Activated naive CD4-positive, alpha-beta T cell (primary cell): ENCODE measurements at places on chromosomes 16 and 17.

DNA sequence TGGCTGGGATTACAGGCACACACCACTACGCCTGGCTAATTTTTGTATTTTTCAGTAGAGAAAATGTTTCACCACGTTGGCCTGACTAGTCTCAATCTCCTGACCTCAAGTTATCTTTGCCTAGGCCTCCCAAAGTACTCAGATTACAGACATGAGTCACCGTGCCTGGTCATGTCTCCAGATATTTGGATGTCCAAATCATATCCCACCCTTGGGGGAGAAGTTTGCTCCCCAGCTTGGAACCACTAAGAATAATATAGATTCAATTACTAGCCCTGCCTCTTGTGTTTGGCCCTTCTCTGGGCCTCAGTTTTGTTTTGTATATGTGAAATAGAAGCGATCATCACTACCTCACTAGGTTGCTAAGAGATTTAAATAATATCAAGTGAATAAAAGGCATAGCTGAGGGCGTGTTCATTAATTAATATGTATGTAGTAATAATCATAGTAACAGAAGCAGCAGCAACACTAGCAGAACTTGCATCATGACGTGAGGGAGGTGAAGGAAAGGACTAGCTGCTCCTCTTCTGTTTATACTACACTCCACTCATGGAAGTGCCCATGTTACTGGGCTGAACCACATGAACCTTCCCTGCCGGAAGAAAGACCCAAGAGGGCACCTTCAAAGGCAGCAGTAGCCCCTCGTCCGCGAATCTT is 253.6 kb upstream of the XYLT1 start:
- no peak for DNase-seq

- DNase-seq = peak; percentile 34
Measured at GRCh38 chr16:84013787-84014569, 28.6 kb downstream of the SLC38A8 start.

DNA sequence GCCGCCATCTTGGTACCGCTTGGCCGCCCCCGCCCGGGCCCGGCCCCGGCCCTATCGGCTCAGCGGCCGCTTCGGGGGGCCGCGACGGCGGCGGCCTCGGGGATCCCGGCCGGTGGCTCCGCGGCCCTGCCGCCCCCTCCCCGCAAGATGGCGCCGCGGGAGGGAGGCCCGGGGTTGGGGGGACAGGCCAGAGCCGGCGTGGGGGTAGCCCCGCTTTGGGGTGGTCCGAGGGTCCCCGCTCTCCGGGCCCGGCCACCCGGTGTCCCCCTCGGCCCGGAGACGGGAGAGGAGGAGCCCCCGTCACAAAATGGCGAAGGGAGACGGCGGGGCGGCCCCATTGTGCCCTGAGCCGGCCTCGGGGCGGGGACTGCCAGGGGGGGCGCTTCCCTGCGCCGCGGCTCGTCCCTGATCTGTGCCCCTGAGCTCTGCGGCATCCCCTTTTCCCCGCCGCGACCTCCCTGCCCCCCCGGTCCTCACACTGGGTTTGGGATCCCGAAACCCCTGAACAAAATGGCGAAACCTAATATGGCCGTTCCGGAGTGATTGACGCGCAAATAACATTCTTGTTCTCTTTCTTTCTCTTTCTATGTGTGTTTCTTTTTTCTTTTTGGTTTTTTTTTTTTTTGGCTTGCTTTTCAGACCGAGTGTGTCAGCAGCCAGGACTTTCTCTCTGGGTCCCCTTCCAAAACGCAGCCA is 986 bp downstream of the HAPSTR1 start:
- peak; percentile 49 for DNase-seq

DNA sequence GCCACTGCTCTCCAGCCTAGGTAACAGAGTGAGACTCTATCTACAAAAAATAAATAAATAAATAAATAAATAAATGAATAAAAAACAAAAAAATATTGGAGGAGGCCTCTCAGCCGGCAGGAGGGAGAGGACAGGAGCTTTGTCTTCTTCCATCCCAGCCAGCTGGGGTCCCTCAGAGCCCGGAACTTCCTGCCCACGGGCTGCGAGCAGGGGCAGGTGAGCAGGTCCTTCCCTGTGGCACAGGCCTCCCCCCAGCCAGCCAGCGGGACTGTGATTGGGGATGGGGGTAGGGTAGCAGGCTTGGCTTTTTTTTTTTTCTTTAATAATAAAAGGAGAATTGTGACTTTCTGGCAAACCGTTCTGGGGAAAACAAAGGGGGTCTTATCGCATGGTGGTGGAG is 10.1 kb downstream of the SMTNL2 start:
- DNase-seq = no peak

DNA sequence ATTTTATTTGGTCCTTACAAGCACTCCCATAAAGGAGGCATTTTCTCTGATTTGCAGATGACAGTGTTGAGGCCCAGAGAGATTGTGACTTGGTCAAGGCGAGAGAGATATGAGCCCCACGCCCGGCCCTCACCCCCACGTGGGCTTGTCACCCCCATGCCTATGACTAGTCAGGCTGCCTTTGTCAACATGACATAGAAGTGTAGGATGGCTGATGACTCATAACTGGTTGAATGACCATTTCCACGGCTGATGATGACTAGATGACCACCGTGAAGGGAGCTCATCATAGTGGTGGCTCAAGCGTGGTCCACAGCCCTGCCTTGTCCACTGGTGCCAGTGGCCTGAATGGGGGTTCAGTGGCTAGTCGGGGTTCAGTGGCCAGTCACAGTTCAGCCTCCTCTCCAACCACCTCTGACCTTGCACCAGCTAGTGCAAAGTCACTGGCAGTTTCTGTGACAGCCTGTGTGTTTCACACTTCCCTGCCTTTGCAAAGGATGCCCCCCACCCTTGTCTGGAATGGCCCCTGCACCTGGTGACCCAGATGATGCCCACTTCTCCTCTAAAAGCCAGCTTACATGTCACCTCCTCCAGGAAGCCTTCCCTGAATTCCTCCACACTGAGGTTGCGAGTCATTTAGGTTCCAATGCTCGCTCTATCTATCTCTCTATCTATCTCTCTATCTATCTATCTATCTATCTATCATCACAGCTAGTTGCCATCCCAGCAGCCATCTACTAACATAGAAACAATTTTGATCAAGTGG is 3.8 kb upstream of the WSCD1 start:
- DNase-seq = no peak

- no peak for DNase-seq
Measured at GRCh38 chr16:10033556-10033955, 148.7 kb downstream of the GRIN2A start.

GRCh38 chr16:48596326-48596725 is 13.7 kb downstream of the N4BP1 start:
- DNase-seq = no peak

DNA sequence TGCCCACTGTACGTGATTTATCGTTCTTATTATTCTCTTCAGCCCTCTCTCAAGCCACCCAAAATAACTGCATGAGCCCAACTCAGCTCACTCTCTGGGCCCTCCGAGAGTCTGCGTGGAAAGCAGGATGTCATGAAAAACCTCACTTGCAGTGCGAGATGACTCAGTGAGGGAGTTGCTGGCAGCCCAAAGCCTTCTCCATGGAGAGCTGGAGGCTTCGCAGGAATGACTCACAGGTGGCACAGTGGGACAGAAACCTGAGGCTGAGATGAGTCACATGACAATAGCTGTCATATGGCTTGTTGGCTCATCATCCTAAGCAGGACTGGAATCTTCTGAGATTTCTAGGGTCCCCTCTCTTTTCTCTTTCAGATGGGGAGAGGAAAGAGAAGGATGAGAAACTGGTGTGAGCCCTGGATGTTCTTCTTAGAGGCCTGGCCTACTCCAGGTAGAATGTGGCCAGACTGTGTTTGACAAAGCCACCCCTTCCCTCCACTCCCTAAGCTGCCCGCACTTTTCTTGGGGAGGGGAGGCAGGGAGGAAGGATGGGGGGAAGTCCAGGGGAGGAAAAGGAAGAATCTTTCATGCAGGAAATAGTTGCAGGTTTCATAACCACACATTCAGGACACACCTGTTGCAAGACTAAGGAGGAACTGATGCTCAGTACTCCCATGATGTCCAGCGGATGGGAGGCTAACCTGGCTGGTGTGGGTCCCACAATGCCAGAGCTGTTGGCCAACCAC is 160.6 kb upstream of the RPL38 start:
- no peak for DNase-seq

- peak; percentile 12 for DNase-seq
Measured at GRCh38 chr17:48307814-48308411, 122.1 kb downstream of the SKAP1 start.

GRCh38 chr17:900336-900934 is 79.1 kb downstream of the NXN start:
- DNase-seq = no peak

GRCh38 chr17:70882504-70882903 is 713.2 kb downstream of the KCNJ2 start:
- no peak for DNase-seq

- no peak for DNase-seq
Measured at GRCh38 chr16:4233431-4233830, 8.4 kb downstream of the SRL start.

GRCh38 chr17:307741-308507 is 44.7 kb downstream of the RPH3AL start:
- no peak for DNase-seq

DNA sequence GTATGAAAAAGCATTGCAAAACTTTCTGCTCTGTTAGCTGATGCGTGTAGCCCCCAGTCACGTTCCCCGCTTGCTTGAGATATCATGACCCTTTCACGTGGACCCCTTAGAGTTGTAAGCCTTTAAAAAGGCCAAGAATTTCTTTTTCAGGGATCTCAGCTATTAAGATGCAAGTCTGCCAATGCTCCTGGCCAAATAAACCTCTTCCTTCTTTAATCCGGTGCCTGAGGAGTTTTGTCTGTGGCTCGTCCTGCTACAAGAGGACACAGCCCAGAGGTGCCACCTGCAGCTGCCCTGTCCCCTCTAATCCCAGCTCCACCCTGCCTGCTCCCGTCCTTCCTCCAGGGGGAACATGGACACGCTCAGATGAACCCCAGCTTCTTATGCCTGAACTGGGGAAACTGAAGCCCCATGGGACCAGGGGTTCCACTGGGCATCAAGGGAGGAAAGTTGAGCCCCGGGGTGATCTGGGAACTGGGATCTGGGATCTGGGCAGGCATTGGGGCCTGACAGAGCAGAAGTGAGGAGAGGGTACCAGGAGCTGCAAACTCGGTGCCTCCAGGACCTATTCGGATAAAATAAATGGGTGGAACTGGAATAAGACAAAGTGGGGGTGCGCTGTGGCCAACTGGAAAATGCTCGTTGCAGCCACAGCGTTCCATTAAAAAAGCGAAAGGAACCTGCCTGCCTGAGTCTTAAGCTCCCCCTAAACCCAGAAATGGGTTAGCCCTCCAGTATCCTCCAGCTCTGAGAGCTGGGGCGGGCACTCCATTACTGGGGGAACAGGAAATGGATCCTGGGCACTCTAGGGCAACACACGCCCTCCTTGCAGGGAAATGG is 19.7 kb downstream of the QPRT start:
- no peak for DNase-seq

DNA sequence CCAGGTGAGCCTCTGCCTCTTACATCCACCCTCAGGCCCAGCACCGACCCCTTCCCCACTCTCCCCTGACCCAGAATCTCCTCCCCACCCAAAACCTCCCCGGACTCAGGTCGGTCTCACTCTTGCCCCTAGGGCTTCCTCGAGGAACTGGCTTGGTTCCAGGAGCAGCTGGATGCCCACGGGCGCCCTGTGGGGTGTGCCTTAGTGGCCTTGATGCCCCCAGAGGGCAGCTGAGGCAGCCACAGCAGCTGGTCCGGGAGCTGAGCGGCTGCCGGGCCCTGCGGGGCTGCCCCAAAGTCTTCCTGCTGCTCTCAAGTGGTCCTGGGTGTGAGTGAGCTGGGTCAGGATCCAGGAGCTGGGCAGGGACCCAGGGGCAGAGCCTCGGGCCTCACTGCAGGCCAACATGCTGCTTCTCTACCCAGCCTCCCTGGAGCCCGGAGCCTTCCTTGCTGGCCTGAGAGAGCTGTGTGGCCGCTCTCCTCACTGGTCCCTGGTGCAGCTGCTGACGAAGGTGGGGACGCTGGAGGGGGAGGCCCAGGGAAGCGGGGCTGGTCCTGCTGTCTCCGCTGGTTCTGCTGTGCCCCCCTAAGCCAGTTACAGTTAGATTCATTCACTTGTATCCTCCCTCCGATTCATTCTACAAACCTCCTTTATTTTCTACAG is 9.6 kb downstream of the ZNF213 start:
- DNase-seq = no peak

- DNase-seq = no peak
Measured at GRCh38 chr17:66953630-66954020, 10.9 kb upstream of the CACNG4 start.

GRCh38 chr16:30383521-30383920 is 1.2 kb upstream of the SEPTIN1 start:
- no peak for DNase-seq

DNA sequence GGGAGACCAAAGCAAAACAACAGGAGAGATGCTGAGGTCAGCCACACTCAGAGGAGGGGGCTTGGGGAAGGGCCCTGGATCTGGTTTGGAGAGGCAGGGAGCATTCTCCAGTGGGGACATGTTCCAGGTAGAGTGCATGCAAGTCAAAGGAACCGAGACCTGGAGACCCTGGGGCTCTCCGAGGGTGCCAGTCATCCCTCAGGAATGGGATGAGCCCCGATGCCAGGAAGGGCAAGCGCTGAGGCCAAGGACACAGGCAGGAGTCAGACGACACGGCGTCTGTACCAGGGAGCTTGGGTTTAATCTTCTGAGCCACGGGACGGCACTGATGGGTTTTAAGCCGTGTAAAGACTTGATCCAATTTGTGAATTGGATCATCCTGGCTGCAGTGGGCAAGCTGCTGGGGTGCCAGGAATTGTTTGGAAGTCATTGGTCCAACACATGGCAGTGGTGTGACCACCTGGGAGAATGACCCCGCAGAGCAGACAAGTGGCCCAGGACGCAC is 32.9 kb upstream of the ANKRD40CL start:
- DNase-seq = no peak

GRCh38 chr16:65665586-65665985 is 543.7 kb upstream of the CDH11 start:
- DNase-seq = no peak

DNA sequence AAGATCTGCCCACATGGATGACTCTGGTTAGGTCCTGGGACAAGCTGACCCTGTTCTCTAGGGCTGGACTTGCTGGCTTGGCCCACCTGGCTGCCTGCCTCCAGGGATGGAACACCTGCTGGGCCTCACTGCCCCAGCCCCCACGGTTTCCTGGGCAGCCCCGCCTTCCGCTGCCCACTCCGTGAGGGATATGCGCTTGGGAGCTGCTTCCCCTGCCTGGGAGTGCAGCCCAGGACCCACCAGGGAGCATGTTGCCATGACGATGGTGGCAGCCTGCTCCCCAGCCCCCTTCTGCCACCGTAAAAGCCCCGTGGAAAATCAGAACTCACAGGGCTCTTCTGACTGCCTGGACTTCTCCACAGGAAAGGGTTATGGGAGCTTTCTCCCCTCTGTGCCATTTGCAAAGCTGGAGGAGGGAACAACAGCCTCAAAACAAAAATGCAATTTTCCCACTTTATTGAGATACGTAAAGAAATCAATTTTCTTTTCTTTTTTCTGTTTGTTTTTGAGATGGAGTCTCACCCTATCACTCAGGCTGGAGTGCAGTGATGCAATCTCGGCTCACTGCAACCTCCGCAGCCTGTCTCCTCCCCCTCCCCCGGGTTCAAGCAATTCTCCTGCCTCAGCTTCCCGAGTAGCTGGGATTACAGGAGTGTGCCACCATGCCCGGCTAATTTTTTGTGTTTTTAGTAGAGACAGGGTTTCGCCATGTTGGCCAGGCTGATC is 18.0 kb upstream of the GAS7 start:
- DNase-seq = no peak
